D721Med (cell line): ENCODE measurements at places on chromosomes 7 and 10.

- no peak for DNase-seq
These were observed 3.5 kb upstream of the ZNF467 start for GRCh38 chr7:149776848-149777407.

GRCh38 chr7:150986099-150986512, 4.7 kb upstream of the NOS3 start:
- no peak for DNase-seq

DNA sequence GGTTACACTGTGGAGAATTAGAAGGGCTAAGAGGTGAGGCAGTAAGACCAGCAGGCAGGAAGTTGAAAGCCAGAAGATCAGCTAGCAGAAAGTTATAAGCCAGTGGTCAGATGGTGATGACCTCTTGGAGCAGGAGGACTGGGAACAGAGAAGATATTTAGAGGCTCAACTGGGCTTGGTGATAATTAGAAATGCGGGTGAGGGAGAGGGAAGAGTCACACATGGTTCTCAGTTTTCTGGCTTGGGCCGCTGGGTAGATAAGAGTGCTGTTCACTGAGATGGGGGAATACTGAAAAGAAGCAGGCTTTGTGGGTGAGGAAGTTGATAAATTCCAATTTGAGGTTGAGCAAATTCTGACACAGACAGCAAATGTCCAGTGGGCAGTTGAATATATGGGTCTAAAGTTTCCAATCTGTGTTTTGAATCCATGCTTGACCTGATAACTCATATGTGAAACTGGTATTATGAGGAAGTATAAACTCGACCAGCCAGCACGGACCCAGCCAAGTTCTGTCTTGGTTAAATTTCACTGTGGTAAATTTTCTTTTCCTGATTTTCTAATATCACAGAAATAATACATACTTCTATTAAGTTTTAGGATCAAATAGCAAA, 22.7 kb downstream of the LSMEM1 start:
- DNase-seq = no peak

- no peak for DNase-seq
These were observed 6.3 kb upstream of the OPN1SW start for GRCh38 chr7:128781851-128782250.

GRCh38 chr10:49817845-49818244, 55.7 kb upstream of the OGDHL start:
- DNase-seq = no peak

DNA sequence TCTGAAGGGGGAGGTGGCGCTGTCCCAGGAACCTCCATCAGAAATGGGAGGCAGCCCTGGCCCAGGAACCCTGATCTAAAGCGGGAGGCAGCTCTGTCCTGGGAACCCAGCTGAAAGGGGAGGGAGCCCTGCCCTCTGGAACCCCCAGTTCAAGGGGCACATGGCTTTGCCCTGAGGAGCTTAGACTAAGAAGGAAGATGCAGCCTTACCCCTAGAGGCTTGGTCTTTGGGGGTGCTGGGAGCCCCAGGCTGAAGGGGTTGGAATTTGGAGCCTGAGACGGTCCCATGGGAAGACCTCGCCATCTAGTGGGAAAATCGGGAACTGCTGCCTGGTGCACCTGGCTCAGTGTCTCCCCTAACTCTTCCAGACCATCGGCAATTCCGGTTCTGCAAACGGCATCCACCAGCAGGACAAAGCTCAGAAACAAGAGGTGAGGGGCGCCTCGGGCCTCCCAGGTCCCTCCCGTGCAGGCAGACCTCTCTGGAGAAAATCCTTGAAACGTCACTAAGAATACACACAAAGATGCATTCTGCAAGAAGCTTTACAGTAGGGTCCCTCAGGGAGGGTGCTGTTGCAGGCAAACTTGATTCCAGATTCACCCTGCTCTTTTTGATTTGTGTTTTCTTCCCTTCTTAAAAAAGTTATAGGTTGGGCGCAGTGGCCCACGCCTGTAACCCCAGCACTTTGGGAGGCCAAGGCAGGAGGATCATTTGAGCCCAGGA, 52.4 kb upstream of the GTF2IRD1 start:
- DNase-seq = peak; percentile 75

GRCh38 chr7:91230100-91230499, 34.1 kb upstream of the FZD1 start:
- DNase-seq = no peak

GRCh38 chr7:135501402-135501801, 8.5 kb downstream of the CNOT4 start:
- DNase-seq = no peak

- no peak for DNase-seq
These were observed 576.9 kb downstream of the GLRX3 start for GRCh38 chr10:130713135-130713534.

DNA sequence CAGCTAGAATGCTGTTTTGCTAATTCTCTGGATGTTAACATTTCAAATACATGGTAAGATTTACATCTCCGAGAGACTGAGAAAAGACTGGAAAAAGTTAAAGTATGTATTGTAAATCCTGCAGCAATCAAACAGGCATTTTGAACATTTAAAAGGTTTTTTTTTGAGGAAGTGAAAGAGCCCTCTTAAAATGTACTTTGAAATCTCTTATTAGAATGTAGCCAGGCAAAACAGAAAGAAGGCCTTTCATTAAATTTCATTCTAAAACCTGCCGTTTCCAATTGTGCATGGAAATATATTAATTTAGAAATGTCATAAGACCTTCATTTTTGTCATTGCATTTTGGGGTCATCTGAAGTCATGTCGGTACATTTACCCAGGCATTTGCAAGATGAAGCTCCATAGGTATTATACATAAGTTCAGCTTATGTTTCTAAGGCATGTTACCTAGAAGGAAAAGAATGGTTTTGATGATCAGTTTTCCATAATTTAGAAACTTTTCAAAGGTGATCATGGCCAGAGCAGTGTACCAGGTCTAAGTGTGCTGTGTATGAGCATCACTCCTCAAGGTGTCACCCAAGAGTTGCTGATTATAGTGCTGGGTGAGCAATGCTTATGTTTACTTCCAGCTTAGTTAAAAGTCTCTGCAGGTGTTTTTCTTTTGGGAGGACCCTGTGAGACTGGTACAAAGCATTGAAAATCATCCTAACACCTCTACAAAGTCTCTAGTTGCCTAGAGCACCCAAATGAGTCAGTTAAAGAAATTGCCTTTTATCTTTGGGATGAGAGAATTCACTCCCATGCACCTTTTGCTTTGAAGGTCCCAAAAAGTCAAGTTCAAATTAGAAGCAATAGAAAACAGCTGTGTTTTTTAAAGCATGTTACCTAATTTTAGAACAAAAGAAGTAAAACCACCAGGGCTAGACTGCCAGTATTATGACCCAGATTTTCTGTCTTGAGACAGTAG, 7.1 kb downstream of the ZNF736 start:
- no peak for DNase-seq

DNA sequence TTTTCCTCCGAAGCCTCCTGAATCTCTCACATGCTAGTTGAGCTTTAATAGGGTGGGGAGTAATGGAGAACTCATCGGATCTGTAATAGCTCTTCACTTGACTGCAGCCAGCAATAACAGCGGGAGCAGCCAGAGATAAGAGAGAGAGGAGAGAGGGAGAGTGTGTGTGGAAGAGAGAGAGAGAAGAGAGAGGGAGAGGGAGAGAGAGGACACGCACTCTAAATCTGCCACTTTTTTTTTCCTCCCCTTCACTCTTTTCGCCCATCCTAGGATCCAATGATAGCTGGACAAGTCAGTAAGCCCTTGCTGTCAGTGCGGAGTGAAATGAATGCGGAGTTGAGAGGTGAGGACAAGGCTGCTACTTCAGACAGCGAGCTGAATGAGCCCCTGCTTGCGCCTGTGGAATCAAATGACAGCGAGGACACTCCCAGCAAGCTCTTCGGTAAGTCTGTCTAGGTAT, 107.9 kb downstream of the POU6F2 start:
- DNase-seq = no peak

DNA sequence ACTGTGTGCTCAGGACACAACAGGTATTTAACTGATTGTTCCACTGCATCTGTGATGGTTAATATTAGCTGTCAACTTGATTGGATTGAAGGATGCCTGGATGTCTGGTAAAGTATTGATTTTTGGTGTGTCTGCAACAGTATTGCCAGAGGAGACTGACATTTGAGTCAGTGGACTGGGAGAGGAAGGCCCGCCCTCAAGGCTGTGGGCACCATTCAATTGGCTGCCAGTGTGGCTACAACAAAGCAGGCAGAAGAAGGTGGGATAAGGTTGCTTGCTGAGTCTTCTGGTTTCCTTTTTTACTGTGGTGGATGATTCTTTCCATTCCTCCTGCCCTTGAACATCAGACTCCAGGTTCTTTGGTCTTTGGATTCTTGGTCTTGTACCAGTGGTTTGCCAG, 137.1 kb upstream of the FAM13C start:
- no peak for DNase-seq
